ENCODE measurements at places on chromosomes 1 and 21. TPM values are rescaled to one million over a fixed set of nuclear protein-coding genes. Genes with fewer than 3 reads are reported as not detected.

DNA sequence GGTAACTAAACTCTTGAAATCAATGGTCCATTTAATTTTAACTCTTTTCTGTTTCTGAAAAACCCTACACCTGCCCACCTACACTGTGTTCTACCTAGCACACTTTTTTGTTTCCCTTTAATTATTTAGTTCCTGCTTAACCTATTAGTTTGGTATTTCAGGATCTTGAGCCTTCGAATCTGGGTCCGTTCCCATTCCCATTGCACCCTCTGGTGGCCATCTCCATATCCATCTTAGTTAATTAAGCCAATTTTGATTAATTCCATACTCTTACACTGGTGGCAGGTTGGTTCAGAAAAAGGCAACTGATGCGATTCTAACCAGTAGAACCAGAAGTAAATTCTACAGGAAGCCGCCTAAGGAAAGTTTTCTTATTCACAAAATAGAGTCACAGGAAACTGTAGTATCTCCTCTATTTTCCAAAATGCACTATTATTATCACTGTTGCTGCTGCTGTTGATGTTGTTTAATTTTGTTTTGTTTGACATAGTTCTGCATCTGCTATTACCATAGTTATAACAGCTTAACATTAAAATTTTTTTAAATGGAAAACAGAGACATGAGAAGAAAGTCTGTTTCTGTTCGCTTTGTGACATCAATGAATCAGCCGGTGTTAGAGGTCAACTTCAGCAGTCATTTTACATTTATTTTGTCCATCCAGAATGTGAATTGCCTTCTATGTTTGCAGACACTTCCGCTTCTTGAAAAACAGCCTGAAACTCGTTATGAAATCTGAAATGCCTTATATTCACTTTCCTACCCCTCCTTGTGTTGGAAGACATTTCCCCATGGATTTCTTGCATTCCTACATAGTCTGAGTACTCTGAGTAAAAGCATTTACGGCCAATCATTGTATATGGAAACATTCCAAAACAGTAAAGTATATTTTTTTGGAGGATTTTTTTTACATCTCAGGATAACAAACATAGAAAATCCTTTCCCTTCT is 115.5 kb upstream of the NCAM2 start:
- peak; percentile 38 for DNase-seq

GRCh38 chr21:37339552-37339939 is 27.0 kb upstream of the DYRK1A start:
- DNase-seq, result no peak

- no peak for DNase-seq
Observed at GRCh38 chr1:243495442-243496186, 239.8 kb downstream of the SDCCAG8 start.

- DNase-seq, result no peak
Observed at GRCh38 chr1:168480997-168481396, 62.8 kb downstream of the XCL2 start.

DNA sequence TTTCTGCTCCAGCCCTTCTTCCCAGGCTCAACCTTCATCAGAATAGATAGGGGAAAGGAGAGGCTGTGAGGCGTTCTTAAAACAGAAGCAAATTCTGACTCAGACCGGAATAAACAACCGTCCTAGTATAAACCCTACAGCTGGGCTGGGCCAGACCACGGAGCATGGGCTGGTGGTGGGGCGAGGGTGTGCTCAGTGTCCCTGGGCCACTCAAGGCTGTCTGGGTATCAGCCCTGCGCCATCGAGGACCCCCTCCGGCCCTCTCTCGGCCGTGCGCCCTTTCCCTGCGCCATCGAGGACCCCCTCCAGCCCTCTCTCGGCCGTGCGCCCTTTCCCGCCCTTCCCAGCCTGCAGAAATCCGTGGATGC is 36.0 kb downstream of the CAPN2 start:
- no peak for DNase-seq

DNA sequence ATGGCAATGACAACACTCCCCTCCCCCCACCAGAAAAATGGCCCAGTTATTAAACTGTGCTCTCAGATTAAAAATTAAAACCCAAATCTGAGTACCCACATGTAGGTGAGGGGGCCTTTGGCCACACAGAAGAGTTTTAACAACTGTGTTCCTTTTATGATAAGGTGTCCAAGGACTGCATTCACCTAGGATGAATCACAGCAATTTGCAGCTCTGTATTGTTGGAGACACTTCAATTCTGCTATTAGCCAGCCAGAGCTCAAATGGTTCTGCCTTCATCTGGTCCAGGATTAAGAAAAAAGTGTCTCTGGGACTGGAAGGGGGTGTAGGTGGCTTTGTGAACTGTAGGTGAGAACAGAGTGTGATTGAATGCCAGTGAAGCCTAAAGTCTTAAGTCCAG is 43.3 kb upstream of the DIRAS3 start:
- peak; percentile 48 for DNase-seq

GRCh38 chr1:232597721-232598120 is 32.2 kb downstream of the SIPA1L2 start:
- peak; percentile 43 for DNase-seq

GRCh38 chr1:197463142-197463541 is 195.1 kb downstream of the CRB1 start:
- no peak for DNase-seq

GRCh38 chr1:227161470-227161869 is 156.8 kb downstream of the CDC42BPA start:
- DNase-seq, result no peak

DNA sequence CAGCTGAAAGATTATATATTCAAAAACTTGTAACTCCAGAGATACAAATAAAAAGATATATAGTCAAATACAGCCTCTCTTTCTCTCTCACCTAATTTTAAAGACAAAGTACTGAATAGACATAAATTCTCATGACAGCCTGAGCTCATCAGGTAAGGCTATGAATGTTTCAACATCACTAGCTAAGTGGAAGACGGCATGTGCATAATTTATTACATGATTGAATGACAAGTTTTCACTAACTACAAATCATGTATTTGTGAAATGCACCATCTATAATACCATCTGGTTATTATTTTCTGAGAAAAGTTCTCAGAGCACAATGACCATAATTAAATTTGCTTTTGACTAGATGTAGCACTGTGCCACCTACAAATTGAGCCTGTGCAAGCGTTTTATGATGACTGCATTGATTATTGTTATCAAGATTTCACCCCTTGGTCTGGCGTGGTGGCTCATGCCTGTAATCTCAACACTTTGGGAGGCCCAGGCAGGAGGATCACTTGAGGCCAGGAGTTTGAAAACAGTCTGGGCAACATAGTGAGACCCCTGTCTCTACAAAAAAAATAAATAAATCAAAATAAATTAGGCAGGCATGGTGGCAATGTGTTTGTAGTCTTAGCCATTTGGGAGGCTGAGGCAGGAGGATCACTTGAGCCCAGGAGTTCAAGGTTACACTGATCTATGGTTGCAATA is 128.2 kb downstream of the APP start:
- DNase-seq, result no peak

DNA sequence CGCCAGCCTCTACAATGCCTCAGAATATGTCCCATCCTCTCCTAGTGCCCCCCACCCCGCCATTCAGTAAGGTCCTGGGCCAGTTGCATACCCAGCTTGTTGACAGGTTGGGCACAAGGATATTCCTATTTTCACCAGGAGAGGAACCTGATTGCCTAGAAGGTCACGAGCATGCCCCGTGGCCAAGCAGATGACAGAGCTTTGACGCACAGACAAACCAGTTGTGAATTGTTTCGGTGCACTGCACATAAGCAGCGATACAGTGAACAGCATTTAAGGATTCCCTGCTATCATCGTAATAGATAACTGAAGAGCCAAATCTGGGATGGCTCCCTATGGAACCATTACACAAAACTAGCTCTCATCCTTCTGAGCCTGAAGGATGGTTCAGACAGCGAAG is 3.4 kb downstream of the LELP1 start:
- DNase-seq, result no peak

DNA sequence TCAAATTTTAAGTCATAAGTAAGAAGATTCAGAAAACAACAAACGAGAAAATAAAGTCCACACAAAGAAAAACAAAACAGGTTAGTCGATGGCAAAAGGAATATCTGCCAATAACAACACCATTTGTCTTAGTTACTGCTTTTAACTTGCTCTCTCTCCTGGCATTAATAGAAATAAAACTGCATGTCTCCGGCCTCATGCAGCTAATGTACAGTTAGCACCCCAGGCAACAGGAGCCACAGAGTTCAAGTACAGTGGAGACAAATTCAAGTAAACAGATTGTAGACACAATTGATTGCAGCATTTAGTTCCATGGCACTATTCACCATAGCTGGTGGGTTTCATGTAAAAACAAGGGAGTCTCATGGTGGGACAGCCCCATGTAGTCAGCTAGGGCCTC is 33.5 kb downstream of the SUSD4 start:
- DNase-seq, result no peak

DNA sequence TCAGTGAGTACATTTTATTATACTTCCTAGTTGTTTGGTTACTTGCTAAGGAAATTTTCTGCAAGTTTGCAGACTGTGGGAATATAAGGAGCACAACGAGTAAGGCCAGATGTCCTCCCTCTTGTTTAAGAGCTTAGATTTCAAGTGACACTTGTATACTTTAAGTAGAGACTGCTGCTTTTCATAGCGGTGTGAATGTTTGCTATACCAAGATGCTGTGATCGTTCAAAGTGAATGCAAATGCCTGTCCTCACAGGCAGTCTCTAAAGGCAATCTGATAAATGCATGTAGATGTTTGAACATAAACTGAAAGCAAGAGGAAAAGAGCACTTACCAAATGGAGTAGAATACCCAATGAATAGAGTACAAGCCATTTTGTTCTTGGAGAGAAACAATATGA is 226.4 kb downstream of the NRIP1 start:
- no peak for DNase-seq

DNA sequence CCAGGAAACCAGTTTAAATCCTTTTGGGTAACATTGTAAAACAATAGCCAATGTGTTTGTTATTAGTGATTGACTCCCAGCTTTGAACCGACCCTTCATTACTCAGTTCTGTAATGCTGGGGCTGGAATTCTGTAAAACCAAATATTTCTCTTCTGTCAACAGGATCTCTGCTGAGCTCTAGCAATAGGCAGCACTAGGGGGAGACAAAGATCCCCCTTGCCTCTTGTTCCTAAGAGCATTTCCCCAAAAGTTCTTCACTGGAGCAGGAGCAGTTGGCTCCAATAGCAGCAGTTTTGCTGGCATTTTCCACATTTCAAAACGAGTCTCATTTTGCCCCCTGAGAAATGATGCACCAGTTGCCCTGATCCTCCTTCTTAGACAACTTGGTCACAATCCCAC is 1671.1 kb downstream of the MRPL39 start:
- DNase-seq, result no peak

GRCh38 chr21:42038826-42039425 is 28.8 kb upstream of the ZBTB21 start:
- DNase-seq, result no peak

GRCh38 chr1:23393706-23394105 is 24.1 kb upstream of the ZNF436 start:
- DNase-seq, result no peak

- no peak for DNase-seq
Observed at GRCh38 chr1:64848136-64848535, 103.3 kb downstream of the RAVER2 start.

- DNase-seq, result no peak
Observed at GRCh38 chr1:202577381-202577780, 132.9 kb downstream of the SYT2 start.

GRCh38 chr1:233362743-233363142 is 35.2 kb downstream of the MAP3K21 start:
- DNase-seq, result no peak

The SLC16A4 gene
- polyA plus RNA-seq, result 7.8 TPM

The TNFSF4 gene
- 0.81 TPM for polyA plus RNA-seq

The SPRR2A gene
- 2.0 TPM for polyA plus RNA-seq

The IGSF8 gene
- 34.5 TPM for polyA plus RNA-seq

The CA6 gene
- polyA plus RNA-seq, result not detected

The HPDL gene
- polyA plus RNA-seq, result 1.1 TPM

The SPATA17 gene
- polyA plus RNA-seq, result not detected

The SIM2 gene
- not detected for polyA plus RNA-seq
